AG04450 (cell line): ENCODE measurements at places on chromosomes 3 and 15.

GRCh38 chr3:72973031-72973723 is 23.4 kb upstream of the PPP4R2 start:
- no peak for DNase-seq

DNA sequence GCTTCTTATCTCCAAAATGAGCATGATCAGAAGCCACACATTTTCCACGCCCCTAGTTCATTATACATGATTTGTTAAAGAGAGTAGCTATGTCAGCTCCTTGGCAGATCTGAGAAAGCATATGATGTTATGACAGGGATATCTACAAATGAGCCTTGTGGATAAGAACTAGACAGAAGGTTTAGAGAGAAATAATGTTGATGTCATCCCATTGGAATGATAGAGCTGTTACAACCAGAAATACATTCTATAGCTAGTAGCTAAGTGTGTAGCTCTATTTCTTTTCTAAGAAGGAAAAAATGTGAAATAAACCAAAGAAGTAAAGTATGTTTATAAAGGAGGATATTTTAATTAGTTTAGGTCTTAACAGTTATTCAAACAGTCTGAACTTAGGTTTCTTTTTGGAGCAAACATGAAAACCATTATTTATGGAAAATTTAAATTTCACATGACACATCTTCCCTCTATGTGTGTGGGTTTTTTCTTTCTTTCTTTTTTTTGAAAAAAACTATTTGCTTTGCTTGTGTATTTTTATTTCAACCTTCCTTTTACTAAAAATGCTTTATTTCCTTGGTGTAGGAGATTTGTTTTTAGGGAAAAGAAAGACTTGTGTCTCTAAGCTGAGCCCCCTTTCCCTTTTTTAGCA is 167.7 kb downstream of the GHSR start:
- peak; percentile 77 for DNase-seq

DNA sequence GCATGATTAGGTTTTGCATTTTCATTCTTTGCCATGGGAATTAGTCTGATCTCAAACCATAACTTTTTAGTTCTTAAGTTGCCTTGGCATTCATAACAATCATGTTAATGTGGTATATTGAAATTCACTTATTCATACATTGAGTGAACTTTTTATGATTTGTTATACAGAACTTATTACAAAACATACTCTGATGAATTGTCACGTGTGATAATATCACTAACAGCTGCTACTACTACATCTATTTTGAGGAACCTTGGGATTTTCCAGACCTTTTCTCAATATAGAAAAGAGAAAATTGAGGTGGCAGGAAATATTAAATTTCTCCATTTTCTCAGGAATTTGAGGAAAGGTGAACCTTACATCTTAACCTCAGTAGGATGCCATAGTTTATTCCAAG is 9.2 kb downstream of the LXN start:
- DNase-seq = no peak

DNA sequence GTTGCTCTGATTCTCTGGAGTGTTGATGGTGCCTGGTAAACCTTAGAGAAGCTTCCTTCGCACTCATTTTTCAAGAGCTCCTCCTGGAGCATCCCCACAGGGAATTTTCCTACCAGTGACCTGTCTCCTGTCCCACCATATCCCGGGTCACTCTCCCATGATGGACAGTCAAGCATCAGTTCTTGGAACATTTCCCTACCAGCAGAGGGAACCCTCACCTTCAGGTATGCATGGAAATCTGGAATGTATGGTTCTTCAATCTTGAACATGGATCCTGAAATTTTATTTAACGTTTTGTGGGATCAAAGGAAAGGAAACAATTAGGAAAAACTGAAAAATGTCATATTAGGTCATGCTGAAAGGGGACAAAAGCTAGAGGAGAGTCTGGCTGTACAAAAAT is 153.8 kb downstream of the SPATA16 start:
- DNase-seq = no peak

- DNase-seq = no peak
Observed at GRCh38 chr3:5505163-5505562, 317.7 kb downstream of the EDEM1 start.

GRCh38 chr3:10469441-10470119 is 35.8 kb downstream of the ATP2B2 start:
- no peak for DNase-seq

DNA sequence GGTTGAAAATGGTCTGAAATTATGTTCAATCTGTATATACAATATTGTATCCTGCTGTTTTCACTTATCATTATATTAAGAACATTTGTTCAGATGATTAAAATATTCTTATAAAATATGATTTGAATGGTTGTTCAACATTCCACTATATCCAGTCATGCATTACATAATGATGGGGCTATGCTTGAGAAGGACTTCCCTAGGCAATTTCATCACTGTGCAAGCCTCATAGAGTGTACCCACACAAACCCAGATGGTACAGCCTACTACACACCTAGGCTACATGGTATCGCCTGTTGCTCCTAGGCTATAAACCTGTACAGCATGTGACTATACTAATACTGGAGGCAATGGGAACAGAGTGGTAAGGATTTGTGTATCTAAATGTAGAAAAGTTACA is 30.5 kb downstream of the SLC7A14 start:
- no peak for DNase-seq

DNA sequence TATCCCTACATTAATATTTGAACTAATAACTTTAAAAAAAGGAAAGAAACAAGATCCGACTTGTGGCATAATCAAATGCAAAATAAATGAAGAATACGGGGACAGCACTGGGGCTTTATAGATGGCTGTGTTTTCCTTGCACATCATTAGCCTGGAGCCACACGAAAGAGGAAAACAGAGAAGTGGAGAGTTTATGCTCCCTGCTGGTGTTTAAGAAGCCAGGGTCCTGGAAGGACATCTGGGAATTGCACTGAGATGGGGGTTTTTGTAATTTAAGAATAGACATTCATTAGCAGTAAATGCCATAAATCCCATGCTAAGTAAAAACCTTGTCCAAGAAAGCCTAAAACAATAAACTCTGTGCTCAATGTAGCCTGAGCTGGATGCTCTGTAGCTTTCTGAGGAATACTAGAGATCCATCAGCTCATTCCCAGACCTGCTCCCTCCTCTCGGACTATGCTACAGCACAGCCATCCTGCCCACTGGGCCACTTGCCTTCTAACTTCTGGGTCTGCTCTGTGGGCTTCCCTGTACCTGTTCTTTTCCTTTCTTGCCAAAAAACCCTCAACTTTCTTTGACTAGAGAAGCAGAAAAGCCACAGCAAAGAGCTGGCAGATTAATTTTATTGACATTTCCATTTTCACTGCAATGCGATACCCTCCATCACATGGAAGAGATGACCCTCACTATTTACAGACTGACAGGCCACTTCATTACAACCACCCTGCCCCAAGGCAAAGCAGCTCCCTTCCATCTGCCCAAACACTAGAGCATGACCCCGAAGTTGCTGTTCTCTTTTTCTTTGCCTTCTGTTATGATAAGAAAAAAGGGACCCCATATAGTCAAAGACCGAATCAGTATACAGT is 62.3 kb downstream of the MEIS2 start:
- no peak for DNase-seq
